ENCODE measurements at places on chromosomes 5 and 9.

GRCh38 chr9:126614455-126615244 lies 922 bp downstream of the LMX1B start:
- DNase-seq = no peak

- DNase-seq = no peak
Observed at GRCh38 chr9:77606526-77606925, 41.6 kb downstream of the GNA14 start.

DNA sequence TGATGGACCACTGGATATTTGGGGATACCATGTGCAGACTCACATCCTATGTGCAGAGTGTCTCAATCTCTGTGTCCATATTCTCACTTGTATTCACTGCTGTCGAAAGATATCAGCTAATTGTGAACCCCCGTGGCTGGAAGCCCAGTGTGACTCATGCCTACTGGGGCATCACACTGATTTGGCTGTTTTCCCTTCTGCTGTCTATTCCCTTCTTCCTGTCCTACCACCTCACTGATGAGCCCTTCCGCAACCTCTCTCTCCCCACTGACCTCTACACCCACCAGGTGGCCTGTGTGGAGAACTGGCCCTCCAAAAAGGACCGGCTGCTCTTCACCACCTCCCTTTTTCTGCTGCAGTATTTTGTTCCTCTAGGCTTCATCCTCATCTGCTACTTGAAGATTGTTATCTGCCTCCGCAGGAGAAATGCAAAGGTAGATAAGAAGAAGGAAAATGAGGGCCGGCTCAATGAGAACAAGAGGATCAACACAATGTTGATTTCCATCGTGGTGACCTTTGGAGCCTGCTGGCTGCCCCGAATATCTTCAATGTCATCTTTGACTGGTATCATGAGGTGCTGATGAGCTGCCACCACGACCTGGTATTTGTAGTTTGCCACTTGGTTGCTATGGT lies 54.5 kb upstream of the HNRNPA0 start:
- DNase-seq = no peak

DNA sequence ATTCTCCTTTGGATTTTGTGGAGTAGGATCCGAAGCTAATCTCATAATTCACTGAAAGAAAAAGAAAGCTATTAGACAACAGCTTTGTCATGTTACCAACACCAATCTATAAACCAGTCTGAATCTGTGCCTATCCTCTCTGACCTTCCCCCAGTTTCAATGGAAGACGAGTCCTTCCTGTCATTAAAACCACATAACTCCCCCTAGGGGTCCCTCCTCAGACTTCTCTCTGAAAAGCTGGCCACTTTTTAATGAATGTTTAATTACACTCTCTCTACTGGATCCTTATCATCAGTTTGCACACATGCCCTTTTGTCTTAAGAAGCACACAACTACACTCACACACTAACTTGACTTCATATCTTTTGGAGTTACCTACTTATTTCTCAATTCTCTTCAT lies 98.0 kb upstream of the TSLP start:
- no peak for DNase-seq

DNA sequence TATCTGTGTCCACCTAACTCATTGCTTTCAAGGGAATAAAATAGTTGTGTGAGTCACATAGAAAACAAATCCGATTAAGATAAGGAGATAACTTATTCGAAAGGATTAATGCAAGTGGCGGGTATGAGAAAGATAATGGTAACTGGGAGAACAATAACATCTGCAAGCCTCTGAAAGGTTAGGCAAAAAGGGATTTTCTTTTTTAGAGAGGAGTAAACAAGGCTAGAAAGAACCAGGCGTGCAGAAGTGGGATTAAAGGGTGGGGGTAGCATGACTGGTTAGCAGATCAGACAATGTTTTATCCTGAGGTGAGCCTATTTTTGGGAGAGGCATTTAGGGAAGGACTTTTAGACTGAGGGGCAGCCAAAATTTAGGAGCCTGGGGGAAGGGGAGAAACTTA lies 34.7 kb upstream of the JMY start:
- DNase-seq = no peak

- DNase-seq = no peak
Observed at GRCh38 chr9:136687721-136688223, 515 bp upstream of the AGPAT2 start.

DNA sequence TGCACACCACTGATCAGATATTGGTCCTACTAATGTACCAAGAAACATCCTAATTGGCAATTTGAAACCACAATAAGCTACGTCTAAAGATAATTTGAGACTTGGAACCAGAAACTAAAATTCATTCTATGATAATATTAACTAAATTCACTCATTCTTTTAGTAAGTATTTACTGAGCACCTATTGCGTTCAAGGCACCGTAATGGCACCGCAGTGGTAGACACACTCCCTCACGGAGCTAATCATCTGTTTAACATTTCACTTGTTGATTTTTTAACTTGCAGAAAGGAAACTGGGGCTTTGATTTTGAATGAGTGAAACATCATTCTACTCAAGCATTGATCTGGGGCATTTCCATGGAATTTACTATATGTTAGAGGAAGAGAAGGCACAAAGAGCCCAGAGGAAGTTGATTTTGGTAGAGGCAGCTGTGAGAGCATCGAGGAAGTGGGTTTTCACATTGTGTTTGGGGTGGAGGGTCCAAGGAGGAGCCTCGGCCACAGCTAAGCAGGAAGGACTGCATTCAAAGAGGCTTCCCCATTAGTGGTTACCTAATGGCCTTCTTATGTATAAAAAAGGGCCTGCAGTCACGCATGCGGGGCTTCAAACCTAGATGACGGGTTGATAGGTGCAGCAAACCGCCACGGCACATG lies 7.1 kb downstream of the RAPGEF1 start:
- DNase-seq = no peak

DNA sequence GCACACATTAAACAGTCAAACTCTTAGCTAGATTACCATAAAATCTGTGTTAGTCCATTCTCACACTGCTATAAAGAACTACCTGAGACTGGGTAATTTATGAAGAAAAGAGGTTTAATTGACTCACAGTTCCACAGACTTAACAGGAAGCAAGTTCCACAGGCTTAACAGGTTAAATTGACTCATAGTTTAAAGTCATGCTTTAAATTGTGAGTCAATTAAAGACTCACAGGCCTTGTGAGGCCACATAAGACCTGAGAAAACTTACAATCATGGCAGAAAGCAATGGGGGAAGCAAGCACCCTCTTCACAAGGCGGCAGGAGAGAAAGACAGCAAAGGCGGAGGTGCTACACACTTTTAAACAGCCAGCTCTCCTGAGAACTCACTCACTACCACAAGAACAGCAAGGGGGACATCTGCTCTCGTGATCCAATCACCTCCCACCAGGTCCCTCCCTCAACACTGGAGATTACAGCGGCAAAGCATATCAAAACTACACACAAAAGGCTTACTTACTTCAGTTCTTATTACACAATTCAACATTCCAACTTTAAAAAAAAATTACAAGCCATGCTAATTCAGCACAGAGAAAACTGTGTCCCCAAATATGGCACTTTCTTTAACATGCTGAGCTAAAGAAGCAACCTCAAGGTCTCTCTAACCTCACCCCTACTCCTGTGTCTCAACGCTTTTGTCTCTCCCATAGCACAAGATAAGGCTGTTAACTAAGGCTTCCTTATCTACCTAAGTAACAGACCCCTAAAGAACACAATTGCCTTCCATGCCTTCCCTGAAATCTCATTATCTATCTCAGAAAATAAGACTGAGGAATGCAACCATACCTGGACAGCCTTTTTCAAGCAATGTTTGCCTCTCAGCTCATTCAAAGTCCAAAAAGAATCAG lies 805.1 kb downstream of the NR2F1-AS1 start:
- DNase-seq = no peak

GRCh38 chr5:40481241-40481640 lies 198.5 kb upstream of the PTGER4 start:
- no peak for DNase-seq

GRCh38 chr5:27010646-27011045 lies 27.7 kb downstream of the CDH9 start:
- no peak for DNase-seq

- DNase-seq = no peak
Observed at GRCh38 chr5:169011009-169011408, 289.9 kb downstream of the SLIT3 start.

GRCh38 chr5:56656846-56657726 lies 158.3 kb upstream of the MAP3K1 start:
- DNase-seq = no peak

DNA sequence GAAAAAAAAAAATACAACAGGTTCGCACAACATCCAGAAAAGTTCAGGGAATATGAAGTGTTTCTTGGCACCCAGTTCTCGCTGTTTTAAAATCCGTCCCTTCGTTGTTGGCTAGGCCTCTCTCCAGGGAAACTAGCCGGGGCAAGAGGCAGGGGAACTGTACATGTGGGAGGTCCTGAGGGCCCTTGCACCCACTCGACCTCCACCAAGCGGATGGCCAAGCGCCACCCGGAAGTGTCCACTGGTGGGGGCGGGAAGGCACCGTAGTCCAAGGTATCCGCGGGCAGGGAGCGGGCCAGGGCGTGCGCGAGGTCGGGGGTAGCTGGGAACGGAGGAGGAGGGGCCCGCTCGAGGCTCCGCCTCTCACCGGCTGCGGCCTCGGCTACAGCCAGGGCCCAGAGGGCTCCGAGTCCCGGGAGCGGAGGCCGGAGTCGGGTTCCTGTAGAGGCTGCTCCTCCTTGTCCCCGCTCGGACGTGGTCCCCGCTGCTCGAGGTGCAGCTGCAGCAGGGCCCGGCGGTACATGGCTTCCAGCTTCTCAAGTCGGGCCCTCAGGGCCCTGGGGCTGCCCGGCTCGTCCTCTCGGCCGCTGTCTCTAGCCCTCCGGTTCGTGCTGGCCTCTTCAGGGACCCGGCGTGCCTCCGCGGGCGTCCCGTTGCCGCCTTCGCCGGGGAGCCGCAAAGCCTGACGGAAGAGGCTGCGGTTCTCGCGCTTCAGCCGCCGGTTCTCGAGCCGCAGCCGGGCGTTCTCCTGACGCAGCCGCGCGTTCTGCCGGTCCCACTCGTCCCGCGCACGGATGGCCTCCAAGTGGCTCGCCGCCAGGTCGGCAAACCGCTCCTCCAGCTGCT lies 720 bp downstream of the TUSC1 start:
- DNase-seq = peak; percentile 85

- DNase-seq = no peak
Observed at GRCh38 chr5:137058089-137058488, 441.0 kb downstream of the SPOCK1 start.

DNA sequence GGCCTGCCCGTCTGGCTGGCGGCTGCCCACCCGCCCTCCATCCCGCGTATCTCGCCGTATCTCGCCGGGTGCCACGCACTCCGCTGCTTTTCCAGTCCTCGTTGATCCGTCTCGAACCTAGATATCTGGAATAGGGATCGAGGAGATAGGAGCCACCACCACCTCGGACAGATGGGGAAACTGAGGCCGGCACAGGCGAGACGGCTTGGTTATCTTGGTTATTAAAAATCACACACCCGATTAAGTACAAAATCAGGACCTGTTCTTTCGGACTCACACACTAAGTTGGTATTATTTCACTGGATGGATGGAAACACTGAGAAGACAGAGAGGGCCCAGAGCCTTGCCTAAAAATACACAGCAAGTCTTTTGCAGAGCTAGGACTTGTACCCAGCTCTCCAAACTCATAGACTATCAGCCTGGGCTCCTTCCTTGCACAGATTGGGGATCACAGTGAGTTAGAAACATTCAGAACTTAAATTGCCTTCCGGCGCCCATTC lies 678 bp downstream of the SLC26A2 start:
- no peak for DNase-seq

DNA sequence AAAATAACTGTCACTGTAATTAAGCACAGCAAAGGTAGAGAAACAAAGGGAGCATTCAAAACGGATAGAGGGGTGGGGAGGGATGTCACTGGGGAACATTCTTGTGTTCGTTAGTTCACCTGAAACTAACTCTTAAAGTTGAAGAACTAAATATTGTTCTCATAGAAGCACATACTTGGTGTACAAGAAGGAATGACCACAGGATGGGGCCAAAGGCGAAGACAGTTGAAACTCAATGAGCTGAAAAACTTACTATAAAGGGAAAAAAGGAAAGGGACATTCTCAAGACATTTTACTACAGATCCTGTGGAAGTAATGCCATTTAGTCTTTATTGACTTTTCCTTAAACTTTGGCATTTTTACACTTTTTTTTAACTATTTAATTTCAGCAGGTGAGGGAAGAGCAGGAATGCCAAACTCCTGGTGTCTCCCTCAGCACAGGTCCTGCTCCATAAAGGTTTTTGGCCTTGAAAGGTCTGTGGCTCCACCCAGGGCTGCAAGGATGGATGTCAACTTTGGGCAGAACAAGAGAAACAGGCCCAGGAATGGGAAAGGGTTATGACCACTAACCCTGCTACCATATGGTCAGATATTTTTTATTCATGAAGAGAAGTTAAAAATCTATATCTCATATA lies 197.6 kb upstream of the RASA1 start:
- DNase-seq = peak; percentile 52

DNA sequence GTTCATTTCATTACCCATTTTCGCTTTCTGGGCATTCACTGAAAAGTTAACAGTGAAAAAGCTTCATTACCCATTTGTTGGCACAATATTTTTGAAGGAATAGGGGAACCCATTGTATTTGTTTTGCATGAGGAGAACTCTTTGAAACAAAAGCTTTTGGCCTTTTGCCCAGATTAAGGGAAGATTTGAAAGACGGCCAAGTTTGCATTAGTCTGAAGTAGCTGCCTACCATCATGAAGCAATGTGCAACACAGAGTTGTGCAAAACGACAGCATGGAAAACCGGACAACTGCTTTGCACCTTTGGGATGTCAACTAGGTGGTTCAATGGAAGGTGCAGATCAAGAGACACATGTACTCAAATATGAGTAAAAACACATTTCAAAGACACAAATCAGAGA lies 84.9 kb downstream of the TRPM3 start:
- DNase-seq = peak; percentile 19

DNA sequence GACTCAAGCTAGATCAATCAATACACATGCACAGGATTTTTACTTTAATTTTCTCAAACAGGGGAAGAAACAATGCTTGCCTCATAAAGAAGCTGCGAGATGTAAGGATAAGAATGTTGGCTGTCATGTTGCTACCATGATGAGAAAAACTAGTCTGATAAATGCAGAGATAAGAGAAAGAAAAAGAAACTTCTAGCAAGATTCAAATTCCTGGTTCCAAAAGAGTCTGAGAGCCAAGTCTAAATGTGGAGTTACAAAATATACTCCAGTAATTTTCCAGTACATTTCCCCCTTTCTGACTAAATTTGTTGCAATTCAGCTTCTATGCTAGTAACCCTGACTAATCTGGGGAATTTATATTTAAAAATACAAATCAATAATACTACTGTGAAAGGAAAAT lies 10.4 kb upstream of the ANXA1 start:
- no peak for DNase-seq

DNA sequence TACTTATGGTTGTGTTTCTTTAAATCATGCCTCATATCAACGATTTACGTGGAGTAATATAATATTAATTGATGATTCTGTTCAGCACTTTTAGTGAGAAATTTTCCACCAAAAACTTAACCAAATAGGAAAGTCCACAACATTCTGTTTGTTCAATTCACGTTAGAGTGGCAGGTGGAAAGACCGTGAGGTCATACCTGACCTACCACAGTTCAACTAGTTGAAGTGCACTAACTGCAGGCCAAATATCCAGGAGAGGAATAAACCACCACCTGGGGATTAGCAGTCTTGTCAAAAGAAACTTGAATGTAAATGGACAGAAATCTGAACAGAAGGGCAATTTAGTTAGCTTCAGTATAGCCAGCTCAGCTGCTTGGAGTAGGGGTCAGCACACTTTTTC lies 577.7 kb downstream of the KIF4B start:
- DNase-seq = no peak

All from umbilical cord (tissue), 2 donors.